RWPE1 (cell line): ENCODE measurements at places on chromosomes 1 and 21.

DNA sequence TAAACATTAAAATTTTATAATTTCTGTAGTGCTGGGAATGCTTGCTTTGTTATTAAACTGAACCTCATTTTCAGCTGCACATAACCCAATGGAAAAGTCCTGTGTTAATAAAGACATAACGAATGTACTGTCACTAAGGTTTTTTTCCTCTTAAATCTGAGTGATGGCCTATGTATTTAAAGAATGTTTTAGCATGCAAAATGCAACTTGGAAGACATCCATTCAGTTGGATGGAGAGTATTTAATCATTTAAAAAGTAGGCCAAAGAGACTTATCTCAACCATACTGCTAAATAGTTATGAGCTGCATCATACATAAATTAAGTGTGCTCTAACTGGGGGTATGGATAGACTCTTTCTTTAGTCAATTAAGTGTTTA lies 48.5 kb downstream of the RWDD3 start:
- no peak for DNase-seq

- DNase-seq, result peak; percentile 49
Measured at GRCh38 chr1:167059045-167059808, 30.9 kb downstream of the GPA33 start.

DNA sequence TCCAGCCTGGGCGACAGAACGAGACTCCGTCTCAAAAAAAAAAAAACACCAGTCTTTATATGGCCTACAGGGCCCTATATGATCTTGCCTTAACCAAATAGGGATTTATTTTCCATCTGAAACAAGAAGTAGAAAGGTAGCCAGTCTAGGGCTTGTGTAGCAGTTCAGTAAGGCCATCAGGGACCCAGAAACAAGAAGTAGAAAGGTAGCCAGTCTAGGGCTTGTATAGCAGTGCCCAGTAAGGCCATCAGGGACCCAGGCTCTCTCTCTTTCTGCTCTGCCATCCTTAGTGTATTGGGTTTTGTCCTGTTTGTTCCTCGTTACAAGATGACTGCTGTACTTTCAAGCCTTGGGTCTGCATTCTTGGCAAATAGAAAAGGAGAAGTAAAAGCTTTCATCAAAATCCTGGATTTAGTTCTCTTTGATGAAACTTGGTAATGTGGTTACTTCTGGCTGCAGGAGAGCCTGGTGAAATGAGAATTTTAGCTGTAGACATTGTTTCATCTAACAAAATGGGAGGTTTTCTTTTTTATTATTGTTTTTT lies 46.1 kb downstream of the PKN2 start:
- no peak for DNase-seq

GRCh38 chr1:36776948-36777831 lies 257.1 kb downstream of the GRIK3 start:
- DNase-seq, result no peak

- DNase-seq, result no peak
Measured at GRCh38 chr1:35264871-35265270, 3.6 kb upstream of the ZMYM4 start.

- no peak for DNase-seq
Measured at GRCh38 chr1:34060901-34061415, 104.1 kb downstream of the CSMD2 start.
